ENCODE measurements at places on chromosomes 5 and 9.

DNA sequence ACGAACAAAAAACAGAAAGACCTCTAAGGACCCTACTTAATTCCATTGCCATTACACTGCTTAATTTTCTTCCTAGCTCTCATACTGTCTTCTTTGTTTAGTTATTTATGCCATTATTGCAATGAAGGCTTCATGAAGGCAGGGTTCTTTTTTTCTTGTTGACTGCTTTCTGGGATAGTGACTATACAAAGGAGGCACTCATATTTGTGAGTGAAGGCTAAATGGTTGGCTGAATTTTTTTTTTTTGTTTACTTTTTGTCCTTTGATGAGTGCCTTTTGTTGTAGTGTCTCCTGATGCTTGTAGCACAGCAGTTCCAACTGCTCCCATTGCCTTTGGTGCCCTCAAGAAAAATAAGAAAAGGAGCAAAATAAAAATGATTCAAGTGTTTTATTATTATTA is 17.8 kb downstream of the CTNNA1 start:
- no peak for DNase-seq

GRCh38 chr5:31392061-31392460 is 139.8 kb downstream of the DROSHA start:
- DNase-seq: no peak

GRCh38 chr9:6243746-6244145 is 28.1 kb downstream of the IL33 start:
- DNase-seq: no peak

- no peak for DNase-seq
These were observed 15.7 kb downstream of the LPCAT1 start for GRCh38 chr5:1507961-1508658.

DNA sequence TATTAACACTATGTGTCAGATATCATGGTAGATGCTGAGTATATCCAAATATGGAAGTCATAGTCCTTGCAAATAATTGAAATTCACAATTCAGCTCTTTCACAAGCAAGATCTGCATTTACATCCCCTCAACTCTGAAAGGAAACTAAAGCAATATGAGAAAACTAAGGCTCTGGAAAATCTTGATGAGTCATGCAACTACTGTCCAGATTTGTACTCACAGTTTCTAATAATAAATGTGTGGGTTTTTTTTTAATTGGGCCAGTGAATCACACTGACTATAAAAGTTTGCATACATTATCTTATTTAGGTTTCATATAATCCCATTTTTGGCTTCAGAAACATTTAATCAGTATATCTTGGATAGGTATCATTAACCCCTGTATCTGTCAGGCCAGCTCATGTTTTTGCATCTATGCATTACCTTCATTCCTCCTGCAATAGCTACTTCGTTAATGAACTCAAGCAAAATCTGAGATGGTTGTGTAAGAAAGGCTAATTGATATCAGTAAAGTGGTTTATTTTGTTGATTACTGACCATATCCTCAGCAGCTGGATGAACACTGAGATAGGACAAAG is 58.7 kb upstream of the PRR16 start:
- no peak for DNase-seq

- no peak for DNase-seq
These were observed 86.8 kb upstream of the MEGF10 start for GRCh38 chr5:127203818-127204217.

GRCh38 chr9:111870774-111871498 is 25.7 kb upstream of the UGCG start:
- DNase-seq: no peak

- DNase-seq: no peak
These were observed 46.5 kb upstream of the GAS1 start for GRCh38 chr9:86993830-86994229.

DNA sequence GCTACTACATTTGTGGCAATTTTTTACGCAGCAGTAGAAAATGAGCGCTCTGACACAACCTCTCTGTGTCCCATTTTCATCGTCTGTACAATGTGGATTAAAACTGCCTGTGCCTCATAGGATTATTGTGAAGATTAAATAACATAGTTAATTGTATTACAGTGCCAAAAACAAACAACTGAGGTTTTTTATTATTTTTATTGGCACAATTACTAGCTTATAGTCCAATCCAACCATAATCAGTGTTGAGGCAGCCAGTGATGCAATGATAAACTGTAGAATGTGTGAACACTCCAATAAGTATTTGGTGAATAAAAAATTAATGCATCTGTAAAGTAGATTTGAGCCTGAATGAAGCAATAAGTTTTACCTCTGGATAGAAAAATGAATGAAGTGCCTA is 588.3 kb downstream of the DNAH5 start:
- DNase-seq: no peak

DNA sequence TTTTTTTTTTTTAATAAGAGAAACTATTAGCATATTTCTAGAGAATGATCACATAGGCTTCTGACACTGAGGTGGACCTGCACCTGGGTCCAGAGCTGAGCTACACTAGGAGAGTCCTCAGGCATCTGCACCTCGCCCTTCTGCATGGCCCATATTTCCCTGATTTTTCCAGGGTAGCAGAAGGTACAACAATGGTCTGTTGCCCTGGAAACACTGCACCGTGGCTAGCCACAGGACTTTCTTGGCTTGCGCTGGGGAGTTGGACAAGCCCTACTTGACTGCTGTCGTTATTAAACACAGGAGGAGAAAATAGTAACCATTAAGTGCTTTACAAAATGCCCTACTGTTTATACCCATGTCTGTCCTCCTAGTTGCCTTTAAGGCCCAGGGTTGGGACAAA is 615.7 kb upstream of the MEF2C start:
- DNase-seq: no peak

DNA sequence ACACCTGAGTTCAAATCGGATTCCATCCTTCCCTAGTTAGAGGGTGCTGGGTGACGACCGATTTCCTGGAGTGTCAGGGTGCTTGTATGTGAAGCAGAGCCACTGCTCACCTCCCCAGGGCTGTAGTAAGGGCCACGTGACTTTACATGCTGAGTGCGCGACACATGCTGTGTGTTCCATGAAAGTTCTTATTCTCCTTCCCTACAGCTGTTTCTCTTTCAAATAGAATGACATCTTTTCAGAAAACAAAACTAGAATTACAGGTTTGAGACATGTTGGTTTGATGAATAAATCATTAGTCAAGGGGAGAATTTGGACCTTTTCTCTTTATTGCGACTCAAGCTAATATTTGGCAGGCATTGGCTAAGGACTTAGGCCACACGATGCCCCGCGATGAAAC is 113.1 kb downstream of the JMY start:
- no peak for DNase-seq

- no peak for DNase-seq
These were observed 14.7 kb downstream of the SLC45A2 start for GRCh38 chr5:33969572-33970452.

DNA sequence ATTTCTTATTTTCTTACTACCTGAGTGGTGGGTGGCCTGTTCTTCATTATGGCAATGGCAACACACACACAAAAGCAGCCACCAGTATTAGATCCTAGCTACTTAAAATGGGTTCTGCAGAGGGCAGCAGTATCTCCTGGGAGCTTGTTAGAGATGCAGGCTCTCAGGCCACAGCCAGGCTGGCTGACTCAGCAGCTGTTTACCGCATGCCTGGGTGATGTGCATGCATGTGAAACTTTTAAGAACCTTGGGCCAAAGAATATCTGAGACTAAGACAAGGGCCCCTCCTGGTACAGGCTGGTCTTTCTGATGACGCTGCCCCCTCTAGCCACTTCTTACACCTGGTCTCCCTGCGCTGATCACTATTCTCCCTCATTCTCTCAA is 399.0 kb downstream of the MED10 start:
- DNase-seq: no peak

Measured in activated CD8-positive, alpha-beta memory T cell treated with anti-CD3 and anti-CD28 coated beads for 24 hours (primary cell).